ENCODE measurements at places on chromosomes 1 and 21.

- no peak for DNase-seq
Observed at GRCh38 chr21:21968810-21969209, 970.6 kb downstream of the NCAM2 start.

GRCh38 chr1:31771891-31772668, 7.9 kb upstream of the ADGRB2 start:
- no peak for DNase-seq

DNA sequence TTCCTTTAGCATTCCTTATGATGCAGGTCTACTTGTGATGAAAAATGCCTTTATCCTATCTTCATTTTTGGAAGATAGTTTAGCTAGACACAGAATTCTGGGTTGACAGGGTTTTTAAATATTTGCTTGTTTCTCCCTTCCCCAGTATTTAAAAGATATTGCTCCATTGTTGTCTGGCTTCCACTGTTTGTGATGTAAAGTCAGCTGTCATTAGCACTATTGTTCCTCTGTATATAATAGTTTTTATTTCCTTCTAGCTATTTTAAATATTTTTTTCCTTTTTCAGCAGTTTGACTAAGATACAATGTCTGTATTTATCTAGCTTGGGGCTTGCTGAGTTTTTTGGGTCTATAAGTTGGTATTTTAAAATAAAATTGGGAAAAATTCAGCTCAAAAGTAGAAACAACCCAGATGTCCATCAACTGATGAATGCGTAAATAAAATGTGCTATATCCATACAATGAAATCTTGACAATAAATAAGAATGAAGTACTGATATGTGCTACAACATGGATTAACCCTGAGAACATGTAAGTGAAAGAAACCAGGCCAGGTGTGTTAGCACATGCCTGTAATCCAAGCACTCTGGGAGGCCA, 11.2 kb downstream of the IFT25 start:
- DNase-seq = no peak

GRCh38 chr1:209624558-209625549, 27.4 kb downstream of the LAMB3 start:
- no peak for DNase-seq

DNA sequence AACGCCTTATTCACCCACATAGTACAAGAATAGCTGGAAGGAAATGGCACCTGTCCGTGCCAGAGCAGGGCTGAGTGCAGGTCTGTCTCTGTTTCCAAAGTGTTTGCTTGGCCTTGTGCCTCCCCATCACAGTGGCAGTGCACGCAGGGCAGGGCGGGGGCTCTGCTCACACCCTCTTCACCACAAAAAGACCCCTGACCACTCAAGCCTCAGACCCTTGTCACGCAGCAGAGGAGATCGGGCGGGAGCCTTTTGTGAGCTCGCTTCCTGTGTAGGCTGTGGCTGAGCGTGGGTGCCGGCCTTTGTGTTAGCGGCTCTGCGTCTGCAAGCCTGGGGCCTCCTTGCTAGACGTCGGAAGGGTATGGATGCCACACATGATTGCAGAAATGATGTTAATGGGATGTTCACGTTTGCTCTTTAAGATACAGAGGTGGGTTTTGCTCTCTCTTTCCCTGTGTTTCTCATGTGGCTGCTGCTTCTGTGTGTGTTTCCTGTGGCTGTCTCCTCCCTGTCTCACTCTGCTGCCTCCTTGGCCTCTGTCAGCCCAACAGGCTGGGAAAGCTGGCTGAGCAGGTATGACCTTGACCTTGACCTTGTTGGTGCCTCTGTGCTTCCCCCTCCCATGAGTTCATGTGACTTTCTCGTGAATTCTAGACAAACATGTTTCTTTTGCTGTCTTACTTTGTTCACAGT, 45.4 kb downstream of the S100B start:
- no peak for DNase-seq

- DNase-seq = no peak
Observed at GRCh38 chr1:91993256-91993655, 36.5 kb upstream of the EPHX4 start.

GRCh38 chr1:234489007-234489697, 10.2 kb upstream of the TARBP1 start:
- no peak for DNase-seq

GRCh38 chr1:2356911-2357845, 34.2 kb downstream of the MORN1 start:
- DNase-seq = no peak

GRCh38 chr1:57517587-57518374, 93.9 kb upstream of the DAB1 start:
- peak; percentile 29 for DNase-seq

DNA sequence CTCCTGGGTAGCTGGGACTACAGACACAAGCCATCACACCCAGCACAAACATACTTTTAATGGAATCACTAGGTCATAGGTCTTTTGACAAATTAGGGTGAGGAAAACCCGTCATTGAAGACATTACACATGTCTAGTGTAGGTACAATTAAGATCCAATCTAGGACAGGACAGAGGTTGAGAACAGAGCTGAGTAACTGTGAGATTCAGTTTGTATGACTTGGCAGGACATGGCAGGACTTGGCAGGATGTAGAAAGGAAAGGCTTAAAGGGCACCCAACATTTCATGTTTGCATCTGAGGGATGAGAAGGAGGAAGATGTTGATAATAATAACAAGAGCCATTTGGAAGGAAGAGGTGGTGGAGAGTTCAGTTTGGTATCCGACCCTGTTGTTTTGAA, 483.8 kb downstream of the PCP4 start:
- DNase-seq = no peak

GRCh38 chr21:29514652-29515247, 216.0 kb downstream of the BACH1 start:
- DNase-seq = no peak

- no peak for DNase-seq
Observed at GRCh38 chr1:203744075-203744972, 20.7 kb upstream of the LAX1 start.

DNA sequence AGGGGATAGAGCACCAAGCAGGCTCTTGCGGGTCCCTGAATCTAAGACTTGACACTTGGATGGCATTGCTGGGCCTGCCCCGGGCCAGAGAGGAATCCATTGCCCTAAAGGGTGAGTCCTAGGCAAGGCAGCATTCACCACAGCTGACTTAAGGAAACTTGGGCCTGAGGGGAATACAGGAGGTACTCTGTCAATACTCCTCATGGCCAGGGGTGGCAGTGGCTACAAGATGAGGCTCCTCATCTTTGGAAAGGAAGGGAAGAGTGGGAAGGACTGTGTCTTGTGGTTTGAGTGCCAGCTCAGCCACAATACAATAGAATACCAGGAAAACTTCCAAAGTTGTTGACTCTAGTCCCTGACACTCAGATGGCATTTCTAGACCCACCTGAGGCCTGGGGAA, 5.1 kb downstream of the KRTAP22-1 start:
- DNase-seq = no peak

DNA sequence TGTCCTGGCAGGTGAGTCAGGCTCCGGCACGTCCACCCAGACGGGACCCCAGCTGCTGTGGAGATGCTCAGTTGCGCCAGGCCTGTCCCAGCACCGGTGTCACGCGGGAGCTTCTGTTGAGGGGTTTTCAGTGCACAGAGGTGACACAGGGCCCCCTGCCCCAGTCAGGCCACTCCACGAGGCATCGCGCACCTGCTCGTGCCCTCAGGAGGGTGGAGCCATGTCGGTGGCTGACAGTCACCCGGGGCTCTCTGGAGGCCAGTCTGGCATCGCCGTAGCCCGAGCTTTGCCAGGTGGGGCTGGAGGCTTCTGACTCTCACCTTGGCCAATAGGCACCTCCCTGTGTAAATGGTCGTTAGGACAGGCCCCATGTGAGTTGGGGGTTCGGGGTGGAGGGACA, 11.1 kb downstream of the TMEM240 start:
- no peak for DNase-seq

DNA sequence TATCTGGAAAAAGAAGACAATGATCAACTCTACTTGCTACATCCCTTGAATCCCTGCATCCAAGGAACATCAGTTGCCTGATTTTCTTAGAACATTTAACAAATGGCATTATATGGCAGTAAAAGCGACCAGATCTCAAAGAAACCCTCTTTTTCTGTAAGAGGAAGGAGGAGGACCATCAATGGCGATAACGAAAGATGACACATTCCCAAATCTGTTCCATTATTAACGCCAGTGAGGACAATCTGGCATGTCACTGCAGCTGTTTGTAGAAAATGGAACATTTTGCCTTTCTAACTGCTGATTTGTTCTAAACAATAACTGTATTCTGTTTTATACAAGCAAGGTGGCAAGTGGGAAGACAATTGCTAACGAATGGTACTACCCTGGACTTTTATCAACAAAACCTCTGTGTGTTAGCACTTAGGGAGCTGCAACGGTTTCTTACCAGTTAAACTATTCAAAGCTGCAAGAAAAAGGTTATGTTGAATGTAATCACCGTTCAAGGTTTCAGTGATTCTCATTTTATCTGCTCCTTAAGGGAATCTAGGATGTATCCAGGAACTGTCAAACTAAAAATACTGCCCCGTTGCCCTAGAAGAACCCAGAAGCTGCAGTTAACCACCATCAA, 251.9 kb downstream of the SDCCAG8 start:
- DNase-seq = no peak

- DNase-seq = no peak
Observed at GRCh38 chr1:197850918-197851317, 51.5 kb upstream of the C1orf53 start.

GRCh38 chr1:62361431-62361830, 42.2 kb upstream of the KANK4 start:
- DNase-seq = no peak

DNA sequence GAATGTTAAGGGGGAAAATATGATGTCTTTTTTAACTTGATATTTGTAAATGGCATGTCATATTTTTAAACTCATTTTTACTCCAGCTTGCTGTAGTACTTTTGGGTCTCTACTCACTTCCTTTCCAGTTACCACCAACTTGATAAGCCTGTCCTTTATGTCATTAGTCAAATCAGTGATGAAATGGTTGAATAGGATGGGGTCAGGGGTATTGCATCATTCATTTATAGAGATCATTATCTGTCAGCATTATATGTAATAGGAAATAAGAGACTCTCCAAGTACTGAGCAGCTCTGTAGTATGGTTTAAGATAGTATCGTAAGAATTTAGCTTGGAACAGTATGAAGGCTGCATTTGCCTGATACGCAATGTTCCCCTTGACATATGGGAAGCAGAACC, 227.3 kb downstream of the BRINP3 start:
- DNase-seq = no peak

GRCh38 chr1:219555031-219555692, 57.7 kb downstream of the ZC3H11B start:
- DNase-seq = no peak

GRCh38 chr1:14499312-14500040, 99.0 kb upstream of the KAZN start:
- DNase-seq = no peak

GRCh38 chr1:36128126-36128904, 3.3 kb upstream of the COL8A2 start:
- DNase-seq = no peak

DNA sequence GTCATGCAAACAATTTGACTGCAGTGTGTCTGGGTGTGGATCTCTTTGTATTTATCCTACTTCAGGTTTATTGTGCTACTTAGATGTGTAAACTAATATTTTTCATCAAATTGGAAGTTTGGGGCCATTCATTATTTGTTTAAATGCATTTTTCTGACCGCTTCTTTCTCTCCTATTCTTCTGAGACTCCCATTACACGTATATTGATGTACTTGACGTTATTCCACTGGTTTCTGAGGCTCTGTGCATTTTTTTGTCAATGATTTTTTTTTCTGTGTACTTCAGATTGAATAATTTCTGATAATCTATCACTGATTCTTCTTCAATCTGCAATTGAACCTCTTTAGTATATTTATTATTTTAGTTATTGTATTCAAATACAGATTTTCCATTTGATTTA, 276.8 kb downstream of the RYR2 start:
- no peak for DNase-seq

DNA sequence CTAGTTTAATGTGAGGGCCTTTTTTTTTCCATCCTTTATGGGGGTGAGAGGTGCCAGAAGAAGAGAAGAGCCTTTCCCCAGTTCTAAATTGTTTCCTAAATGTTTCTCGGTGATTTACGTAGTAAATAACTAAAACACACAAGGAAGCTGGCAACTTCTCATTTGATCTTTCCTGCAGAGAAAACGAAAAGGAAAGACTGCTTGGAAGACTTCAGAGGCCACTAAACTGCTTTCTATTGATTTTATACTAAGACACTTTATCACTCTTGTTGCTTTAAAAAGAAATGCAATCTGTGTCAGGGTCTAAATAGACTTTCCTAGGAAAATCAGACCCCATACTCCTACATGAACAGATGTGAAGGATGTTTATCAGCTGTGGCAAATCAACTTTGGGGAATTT, 52.1 kb upstream of the KAZN start:
- no peak for DNase-seq

DNA sequence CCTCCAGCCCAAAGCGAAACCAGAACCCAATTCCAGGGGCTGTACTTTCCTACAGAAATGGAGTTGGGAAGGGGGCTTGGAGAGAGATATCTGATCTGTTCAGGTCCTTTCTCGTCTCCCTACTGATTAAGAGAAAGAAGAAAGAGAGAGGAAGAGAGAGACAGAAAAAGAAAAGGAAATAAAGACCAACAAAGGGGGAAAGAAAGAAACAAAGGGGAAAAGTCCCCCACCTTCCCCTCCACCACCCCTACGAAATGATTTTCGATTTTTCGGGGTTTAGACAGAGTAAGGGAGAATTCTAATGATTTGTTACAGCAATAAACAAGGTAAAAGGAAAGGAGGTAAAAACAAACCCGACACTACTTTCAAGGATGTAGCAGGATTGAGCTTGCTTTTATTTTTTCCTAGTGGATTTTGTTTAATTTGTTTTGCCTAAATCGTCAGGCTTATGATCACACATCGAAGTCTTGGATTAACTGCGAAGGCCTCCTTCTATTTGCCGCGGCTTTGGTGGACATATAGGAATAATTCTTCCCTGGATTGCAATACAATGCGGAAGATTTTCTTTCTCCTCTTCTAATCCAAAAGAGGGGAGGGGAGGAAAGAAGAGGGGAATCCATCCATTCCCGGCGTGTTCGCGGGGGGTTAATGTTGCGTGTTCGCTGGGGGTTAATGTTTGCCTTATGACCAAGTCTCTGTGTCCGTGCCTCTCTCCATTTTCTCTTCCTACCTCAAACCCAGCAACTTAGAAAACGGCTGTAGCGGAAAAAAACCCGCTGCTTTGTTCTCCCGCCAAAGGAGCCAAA, 1.9 kb downstream of the TAL1 start:
- no peak for DNase-seq

GRCh38 chr21:28439788-28440187, 552.9 kb downstream of the LTN1 start:
- DNase-seq = no peak

DNA sequence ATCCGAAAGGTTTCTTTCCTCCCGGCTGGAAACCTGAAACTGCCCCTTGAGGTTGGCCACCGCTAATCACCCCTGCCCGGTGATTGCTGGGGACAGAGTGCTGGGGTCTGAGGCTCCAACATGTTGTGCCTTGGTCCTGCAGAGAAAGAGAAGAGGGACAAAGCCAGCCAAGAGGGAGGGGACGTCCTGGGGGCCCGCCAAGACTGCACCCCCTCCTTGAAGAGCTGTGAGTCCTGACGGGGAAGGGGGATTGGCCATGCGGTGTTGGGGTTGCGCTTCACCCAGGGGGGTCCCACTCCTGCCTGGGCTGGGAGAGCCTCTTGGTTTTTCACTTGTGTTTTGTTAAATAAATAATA, 19.5 kb downstream of the LDLRAP1 start:
- no peak for DNase-seq

Measured in NCI-H187 treated with DMSO at 0.1 percent for 48 hours (cell line).